ENCODE measurements at places on chromosomes 2 and 18. TPM values are rescaled to one million over a fixed set of nuclear protein-coding genes. Genes with fewer than 3 reads are reported as not detected.

GRCh38 chr18:12394428-12394827 is 13.3 kb upstream of the PRELID3A start:
- no peak for DNase-seq

DNA sequence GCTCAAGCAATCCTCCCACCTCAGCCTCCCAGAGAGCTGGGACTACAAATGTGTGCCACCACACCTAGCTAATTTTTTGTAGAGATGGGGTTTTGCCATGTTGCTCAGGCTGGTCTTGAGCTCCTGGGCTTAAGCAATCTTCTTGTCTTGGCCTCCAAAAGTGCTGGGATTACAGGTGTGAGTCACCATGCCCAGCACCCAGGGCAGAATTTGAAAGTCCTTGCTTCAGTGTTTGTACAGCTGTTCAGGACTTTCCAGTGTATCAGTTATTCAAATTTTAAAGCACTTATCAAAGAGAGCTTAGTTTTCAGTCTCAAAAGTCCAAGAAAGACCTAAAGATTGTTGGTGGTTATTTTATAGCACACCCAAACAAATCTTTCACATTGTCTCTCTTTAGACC is 43.6 kb upstream of the VPS54 start:
- no peak for DNase-seq

DNA sequence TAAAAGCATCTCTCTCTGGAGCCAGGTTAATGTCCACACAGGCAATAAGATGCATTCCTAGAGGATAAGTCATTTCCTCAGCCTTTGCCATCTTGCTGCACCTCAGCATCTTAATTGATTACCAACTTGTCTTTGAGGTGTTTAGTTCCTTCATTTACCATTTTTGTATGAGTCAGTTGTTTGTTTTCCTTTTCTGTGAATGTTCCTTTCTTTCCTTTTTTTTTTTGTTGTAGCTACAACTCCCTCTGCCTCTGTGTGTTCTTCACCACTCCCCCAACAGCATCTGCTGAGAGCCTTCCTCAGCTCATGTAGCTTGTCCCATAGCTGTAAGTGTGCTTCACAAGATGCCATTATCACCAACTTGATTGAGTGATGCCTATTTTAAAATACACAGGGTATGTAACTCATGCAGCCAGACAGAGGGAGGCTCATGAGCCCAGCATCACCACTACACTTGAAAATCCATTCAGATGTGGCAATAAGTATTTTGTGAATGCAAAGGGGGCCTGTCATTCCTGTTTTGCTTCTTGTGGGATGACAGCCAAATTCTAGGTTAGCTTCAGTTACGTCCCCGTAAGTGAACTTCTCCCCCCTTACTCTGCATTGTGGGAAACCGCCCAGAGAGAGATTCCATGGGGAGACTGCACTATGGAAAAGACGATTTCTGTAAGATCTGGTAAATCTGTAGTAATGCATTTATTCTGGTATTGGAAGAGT is 315.9 kb upstream of the ZEB2 start:
- no peak for DNase-seq

DNA sequence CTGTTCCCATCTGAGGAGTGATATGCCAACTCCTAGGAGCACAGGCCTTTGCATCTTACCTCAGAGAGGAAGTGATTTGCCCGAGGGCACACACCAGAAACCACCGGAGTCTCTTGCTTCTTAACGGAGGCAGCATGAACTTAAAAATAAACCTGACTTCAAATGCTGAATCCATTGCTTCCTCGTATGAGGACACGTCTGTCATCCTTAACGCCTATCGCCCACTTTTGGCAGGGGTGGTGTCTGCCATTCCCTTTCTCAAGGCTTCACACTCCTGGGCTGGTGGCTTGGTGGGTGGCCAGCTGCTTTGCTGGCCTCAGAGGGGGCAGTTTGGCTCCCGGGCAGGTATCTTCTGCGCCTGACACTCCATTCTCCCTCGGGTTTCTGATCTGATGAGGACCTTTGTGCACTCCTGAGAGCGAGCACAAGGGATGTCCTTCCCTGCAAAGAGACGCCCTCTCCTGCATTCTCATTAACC is 1.1 kb upstream of the PREB start:
- DNase-seq, result no peak

DNA sequence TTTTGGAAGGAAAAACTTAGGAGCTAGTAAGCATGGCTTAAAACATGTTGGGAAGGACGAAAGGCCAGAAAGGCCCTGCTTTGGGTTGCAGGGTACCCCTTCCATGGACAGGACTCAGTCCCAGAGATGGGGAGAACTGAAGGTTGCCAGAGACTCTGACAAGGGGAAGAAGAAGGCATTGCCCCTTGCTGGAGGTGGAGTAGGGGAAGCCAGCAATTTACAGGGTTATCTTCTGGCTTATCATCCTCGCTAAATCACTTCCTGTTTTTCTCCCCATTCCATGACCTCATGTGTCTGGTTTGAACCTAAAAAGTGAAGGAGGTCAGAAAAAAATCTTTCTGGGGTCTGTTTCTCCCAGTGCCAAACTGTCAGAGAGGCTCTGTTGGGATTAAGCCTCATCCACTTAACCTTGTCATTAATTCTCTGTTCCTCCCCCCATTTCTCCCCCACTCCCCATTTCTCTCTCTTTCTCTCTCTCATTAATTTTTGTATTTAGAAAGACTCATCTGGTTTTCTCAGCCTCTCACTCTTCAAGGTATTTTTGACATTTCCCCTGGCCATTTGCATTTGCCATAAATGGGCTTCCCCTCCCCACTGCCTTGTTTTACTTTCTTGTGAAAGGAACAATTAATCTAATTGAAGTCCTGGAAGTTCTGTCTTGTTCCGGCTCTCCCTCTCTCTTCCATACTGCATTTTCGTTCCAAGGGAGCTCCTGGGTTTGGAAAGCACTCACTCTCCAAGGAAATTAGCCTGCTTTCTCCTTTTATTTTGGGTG is 17.4 kb downstream of the NRP2 start:
- no peak for DNase-seq

Gene SOCS6
- 41.8 TPM for total RNA-seq

DNA sequence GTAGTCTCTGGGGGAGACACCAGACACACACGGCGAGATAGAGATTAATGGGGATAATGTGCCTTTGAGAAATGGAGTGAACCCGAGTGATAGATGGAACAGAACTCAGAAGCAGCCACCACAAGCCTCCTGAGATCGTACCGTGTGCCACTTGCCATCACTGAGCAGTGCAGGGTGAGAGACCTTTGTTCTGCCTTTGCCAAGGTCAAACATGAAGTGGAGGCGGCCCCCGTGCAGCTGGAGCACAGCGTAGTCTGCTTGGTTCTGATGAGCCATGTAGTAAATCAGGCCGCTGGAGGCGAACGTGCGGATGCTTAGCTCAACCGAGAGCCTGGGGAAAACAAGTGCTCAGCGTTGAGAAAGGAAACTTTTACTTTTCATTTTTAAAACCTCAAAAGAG is 167.0 kb downstream of the LAMA1 start:
- DNase-seq, result peak; percentile 43

Gene EMILIN1
- 20.9 TPM for total RNA-seq

DNA sequence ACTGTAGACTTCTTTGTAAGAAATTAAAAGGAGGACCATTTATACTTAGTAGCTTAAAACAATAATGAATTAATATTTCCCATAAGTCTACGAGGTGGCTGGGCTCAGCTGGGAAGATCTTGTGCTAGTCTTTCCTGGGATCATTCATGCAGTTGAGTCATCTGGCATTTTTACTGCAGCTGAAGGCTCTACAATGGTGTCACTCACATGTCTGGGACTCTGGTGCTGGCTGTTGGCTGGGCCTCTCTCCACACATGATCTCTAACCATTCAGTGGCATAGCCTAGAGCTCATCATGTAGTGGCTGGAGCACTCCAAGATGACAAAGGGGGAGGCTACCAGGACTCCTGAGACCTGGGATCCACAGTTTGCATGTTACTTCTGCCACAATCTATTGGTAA is 35.5 kb downstream of the CLASP1 start:
- no peak for DNase-seq

DNA sequence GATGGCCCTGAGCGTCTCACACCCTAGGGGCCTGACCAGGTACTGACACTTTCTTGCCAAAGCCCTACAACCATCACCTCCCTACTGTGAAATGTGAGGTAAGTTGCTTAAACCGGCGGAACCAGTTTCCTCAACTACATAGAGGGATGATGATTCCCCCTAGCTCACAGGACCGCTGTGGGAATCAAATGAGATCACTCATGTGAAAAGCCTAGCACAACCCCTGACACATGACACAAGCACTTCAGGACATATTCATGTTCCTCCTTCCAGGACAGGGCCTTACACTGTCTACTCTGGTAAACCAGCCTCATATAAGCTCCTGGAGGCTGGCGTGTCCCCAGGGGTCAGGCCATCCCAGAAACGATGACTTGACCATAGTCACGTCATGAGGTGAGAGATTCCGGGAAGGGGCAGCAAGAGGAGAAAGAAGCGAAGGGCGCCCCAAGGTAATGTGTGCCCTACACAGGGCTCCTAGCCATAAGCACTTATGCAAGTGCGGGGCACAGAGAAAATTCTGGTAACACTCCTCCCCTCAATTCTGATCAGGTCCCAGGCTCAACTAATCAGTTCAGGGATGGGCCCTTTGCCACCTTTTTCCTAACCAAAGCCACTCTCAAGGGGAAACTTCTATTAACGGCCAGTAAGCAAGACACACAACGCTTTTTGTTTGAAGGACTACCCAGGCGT is 49.5 kb downstream of the C2orf42 start:
- no peak for DNase-seq

Gene GALNT5
- total RNA-seq, result 2.4 TPM

Gene ABCG8
- 1.1 TPM for total RNA-seq

Gene UGT1A6
- 0.20 TPM for total RNA-seq

GRCh38 chr18:69874058-69874457 is 73.6 kb downstream of the CD226 start:
- DNase-seq, result no peak

Gene ASXL3
- total RNA-seq, result 34.2 TPM

GRCh38 chr2:108612153-108612513 is 77.9 kb downstream of the LIMS1 start:
- DNase-seq, result no peak

DNA sequence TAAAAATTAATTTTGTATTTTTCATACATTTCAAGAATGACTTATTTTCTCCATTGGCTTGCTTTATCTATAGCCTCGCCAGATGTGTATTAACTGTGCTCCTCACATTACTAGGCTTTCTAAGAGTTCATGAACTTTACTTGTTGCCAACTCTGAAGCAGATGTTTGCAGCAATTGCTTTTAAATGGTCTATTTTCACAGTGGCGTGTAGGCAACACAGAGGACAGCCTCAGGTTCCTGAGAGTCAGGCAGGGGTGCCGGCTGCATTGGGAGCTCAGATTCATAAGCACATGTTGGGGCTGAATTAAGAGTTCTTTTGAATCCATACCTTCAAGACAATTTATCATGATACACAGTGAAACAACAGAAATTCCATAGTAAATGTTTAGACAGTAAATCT is 179.2 kb upstream of the PXDN start:
- DNase-seq, result no peak

GRCh38 chr2:177262092-177262491 is 2.4 kb downstream of the NFE2L2 start:
- no peak for DNase-seq

GRCh38 chr2:145194673-145195072 is 674.8 kb upstream of the ZEB2 start:
- DNase-seq, result no peak

Gene PSD4
- 7.1 TPM for total RNA-seq

DNA sequence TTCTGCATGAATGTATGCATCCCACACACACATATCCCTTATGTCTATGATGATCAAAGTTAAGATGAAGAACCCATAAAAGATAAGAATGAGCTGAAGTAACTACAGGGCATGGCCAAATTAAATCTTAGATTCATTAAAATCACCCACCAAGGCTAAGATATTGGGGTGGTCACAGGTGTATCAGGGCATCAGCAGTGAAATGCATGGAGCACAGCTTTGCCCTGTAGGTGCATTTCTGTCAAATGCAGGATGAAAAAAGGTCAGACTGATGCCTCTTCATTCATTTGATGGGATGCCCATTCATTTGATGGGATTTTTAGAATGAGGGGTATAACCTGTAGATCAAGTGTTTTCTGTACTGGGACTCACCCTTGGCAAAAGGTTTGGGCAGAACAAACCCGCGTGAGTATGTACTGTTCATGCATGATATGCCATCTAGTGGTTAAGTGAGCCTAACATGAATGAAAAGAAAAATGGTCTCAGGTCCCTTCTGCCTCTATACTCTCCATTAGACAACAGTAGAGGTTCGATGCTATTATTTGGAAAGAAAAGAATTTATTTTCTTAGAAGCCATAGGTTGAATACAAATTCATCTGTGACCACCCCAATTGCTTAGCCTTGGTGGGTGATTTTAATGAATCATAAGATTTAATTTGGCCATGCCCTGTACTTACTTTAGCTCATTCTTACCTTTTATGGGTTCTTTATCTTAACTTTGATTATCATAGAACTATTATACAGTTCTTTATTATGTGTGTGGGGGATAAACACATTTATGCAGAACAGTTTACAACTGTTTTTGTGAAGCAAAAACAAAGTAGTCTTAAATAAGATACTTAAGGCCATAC is 43.2 kb upstream of the NOSTRIN start:
- DNase-seq, result peak; percentile 80

Gene CYBRD1
- 108 TPM for total RNA-seq

GRCh38 chr2:189585226-189585756 is 4.7 kb upstream of the SLC40A1 start:
- no peak for DNase-seq

DNA sequence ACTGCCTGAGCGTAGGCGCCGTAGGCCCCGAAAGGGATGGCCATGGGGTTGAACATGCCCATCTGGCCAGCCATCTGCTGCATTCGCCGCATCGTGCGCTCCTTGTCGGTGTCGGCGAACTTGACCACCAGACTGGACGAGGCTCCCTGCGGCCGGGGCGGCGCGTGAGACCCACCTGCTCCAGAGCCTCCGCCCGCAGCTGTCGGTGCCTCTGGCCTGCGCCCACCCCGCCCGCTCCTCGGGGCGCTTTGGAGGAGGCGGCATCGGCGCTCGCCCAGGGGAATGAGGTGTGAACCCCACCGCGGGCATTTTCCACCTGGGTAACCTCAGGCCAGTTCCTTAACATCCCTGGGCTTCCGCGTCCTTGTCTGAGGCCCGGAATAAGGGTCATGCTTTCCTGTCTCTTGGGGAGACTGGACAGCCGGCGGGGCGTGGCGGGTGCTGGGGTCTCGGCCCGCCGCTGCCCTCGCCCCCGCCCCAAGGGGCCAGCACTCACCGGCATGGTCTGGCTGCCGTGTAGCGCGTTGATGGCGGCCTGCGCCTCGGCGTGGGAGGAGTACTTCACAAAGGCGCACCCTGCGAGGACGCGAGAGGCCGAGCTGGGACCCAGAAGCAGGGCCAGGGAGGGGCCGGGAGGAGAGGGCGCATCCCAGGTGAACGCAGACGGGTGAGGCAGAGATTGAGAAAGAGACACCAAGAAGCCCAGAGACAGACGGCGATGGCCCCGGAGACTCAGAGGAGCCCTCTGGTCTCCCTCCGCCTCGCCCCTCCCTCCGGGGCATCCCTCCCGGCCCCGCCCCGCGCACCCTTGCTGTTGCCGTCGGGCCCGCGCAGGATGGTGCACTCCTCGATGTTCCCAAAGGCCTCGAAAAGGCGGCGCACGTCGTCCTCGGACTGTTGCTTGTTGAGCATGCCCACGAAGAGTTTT is 291.0 kb downstream of the CELF4 start:
- no peak for DNase-seq

- no peak for DNase-seq
Observed at GRCh38 chr2:27959496-27959895, 69.0 kb downstream of the BABAM2 start.

Measured in spinal cord (tissue), 10 donors.